SK-N-SH (cell line): ENCODE measurements at places on chromosomes 7 and 10. TPM values are rescaled to one million over a fixed set of nuclear protein-coding genes. Genes with fewer than 3 reads are reported as not detected.

The GPR85 gene
- polyA plus RNA-seq = 2.9 and 4.3 TPM in 2 replicates

The FAM25A gene
- polyA plus RNA-seq = not detected in 2 replicates

The TSPAN33 gene
- 6.9 and 7.2 TPM in 2 replicates for polyA plus RNA-seq

The HMX3 gene
- polyA plus RNA-seq = not detected in 2 replicates

The PKD2L1 gene
- not detected in 2 replicates for polyA plus RNA-seq

- H3K36me3 ChIP-seq = no peaks in the 10 kb centered on the region
- H3K27me3 ChIP-seq = no peaks in the 10 kb centered on the region; the same call in 1 of the 2 replicates
- no peak for DNase-seq
- H3K4me3 ChIP-seq = no peak overlapping the region
Measured at GRCh38 chr10:47077386-47077785, 166.2 kb downstream of the PTPN20 start.

- DNase-seq = no peak
- peaks cover 7% of the 10 kb centered on the region; the same call in 1 of the 2 replicates for H3K36me3 ChIP-seq
- no peak overlapping the region for H3K4me3 ChIP-seq
- peak overlapping the region; percentile 47 for H3K27ac ChIP-seq
- peaks cover 71% of the 10 kb centered on the region; the same call in 1 of the 2 replicates for H3K4me1 ChIP-seq
- H3K27me3 ChIP-seq = no peaks in the 10 kb centered on the region
Measured at GRCh38 chr10:79144351-79145173, 75.8 kb downstream of the ZMIZ1 start.

GRCh38 chr10:78746155-78746763, 322.5 kb upstream of the ZMIZ1 start:
- no peaks in the 10 kb centered on the region for H3K36me3 ChIP-seq
- no peak for DNase-seq
- H3K27ac ChIP-seq = no peak overlapping the region
- no peaks in the 10 kb centered on the region for H3K4me1 ChIP-seq
- H3K27me3 ChIP-seq = no peaks in the 10 kb centered on the region

- peak overlapping the region; percentile 6; the same call in 1 of the 2 replicates for H3K4me3 ChIP-seq
- peaks cover 26% of the 10 kb centered on the region for H3K4me1 ChIP-seq
- no peaks in the 10 kb centered on the region for H3K27me3 ChIP-seq
- peak overlapping the region; percentile 89 for H3K27ac ChIP-seq
- no peaks in the 10 kb centered on the region for H3K36me3 ChIP-seq
- peak; percentile 79 for DNase-seq
Measured at GRCh38 chr7:137996386-137996851, 5.5 kb downstream of the CREB3L2 start.

DNA sequence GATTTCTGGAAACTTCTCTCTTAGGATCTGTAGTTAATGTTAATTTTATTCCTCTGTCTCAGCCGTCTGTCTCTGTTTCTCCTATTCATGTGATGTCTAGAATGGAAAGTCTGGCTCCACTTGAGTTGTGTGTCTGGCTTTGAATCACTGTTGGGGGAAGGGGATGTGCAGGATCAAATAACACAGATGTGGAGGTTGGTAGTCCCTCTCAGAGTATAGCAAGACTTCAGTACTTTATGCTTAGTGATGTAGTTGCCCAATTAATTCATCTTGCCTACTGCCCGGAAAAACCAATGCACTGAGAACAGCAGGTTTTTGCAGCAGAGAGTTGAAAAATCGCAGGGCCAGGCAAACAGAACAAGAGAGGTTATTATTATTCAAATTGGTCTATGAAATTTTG, 79.2 kb downstream of the PHTF2 start:
- H3K36me3 ChIP-seq = no peaks in the 10 kb centered on the region
- no peak overlapping the region for H3K4me3 ChIP-seq
- H3K27me3 ChIP-seq = no peaks in the 10 kb centered on the region
- no peak for DNase-seq
- no peaks in the 10 kb centered on the region for H3K4me1 ChIP-seq
- H3K27ac ChIP-seq = peak overlapping the region; percentile 9; the same call in 1 of the 2 replicates

DNA sequence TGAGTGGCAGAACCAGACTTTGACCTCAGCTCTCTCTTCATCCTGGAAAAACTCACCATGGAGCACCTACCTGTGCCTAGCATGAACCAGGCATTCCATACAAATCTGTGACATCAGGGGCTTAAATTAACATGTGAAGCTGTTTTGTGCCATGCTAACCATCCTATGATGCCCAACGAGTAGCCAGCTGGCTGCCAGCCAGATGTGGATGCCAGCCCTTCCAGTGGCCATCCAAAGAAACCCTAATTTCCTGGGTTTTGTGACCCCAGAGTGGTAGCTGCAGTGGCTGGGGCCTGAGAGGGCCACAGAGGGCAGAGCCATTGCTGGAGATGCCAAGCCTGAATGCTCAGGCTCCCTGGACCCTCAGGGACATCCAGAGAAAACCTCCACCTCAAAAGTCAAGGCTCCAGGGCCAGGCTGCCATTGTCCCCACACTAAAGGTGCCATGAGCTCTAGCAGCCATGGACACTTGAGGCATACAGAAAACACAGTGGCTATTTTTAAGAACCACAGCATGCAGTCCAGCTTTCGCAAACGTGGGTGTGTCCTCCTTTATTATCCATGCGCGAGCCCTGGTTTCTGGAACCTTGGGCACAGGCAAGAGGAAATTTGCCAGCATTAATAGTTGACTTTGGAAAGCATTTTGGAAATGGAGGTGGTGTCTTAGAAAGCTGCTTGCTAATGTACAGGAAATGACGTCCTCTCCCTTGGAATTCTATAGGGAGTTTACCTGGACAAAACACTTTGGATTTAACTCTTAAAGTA, 6.0 kb downstream of the CPXM2 start:
- no peak for DNase-seq
- no peaks in the 10 kb centered on the region for H3K36me3 ChIP-seq
- no peaks in the 10 kb centered on the region for H3K4me1 ChIP-seq
- no peaks in the 10 kb centered on the region for H3K27me3 ChIP-seq
- no peak overlapping the region for H3K4me3 ChIP-seq

GRCh38 chr10:6083523-6084475, 5.0 kb upstream of the RBM17 start:
- peaks cover 9% of the 10 kb centered on the region; the same call in 1 of the 2 replicates for H3K27me3 ChIP-seq
- peaks cover 5% of the 10 kb centered on the region; the same call in 1 of the 2 replicates for H3K4me1 ChIP-seq
- no peak overlapping the region for H3K4me3 ChIP-seq
- no peak for DNase-seq

GRCh38 chr7:115940460-115941060, 90.0 kb downstream of the TFEC start:
- no peaks in the 10 kb centered on the region for H3K27me3 ChIP-seq
- H3K36me3 ChIP-seq = no peaks in the 10 kb centered on the region
- no peak for DNase-seq
- no peaks in the 10 kb centered on the region for H3K4me1 ChIP-seq
- H3K27ac ChIP-seq = no peak overlapping the region
- no peak overlapping the region for H3K4me3 ChIP-seq

- H3K4me3 ChIP-seq = no peak overlapping the region
- DNase-seq = no peak
- H3K4me1 ChIP-seq = no peaks in the 10 kb centered on the region
- no peaks in the 10 kb centered on the region for H3K36me3 ChIP-seq
Measured at GRCh38 chr7:24392774-24393173, 108.8 kb downstream of the NPY start.
